AG08396 (cell line): ENCODE measurements at places on chromosomes 4 and X.

- DNase-seq: no peak
Measured at GRCh38 chr4:90943311-90943710, 816.1 kb downstream of the CCSER1 start.

- no peak for DNase-seq
Measured at GRCh38 chr4:68297137-68297536, 51.6 kb upstream of the TMPRSS11B start.

- DNase-seq: no peak
Measured at GRCh38 chrX:150085881-150086280, 147.6 kb upstream of the EOLA2 start.

DNA sequence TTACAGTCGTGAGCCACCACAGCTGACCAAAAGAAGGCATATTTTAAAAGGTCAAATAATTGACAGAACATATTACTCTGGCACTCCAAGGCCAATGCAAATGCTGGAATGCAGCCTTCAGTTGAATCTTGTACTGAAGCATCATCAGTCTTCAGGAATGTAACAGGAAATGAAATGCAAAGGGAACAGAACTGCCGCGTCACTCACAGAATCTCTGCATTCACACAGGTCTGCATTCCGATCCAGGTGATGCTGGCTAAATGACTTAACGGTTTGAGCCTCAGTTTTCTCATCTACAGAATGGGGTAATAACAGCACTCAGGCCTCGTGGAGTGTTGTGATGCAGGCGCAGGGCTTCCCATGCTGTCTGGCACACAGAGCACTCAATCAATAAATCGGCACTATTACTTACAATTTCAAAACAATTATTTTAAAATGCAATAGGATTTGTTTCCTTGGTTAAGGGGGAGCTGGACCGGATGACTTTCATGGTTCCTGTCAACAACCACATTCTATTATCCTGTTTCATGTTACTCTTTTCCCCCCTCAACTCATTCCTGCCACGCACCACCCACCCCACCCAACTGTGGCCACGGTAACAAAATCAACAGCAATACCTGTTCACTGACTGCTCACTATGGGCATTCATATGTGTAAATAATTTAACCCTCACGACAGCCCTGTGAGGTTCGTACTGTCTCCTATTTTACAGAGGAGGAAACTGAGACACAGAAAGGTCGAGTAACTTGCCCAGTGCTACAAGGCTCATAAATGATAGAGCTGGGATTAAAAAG is 32.4 kb downstream of the IGFBP7 start:
- no peak for DNase-seq

GRCh38 chr4:175823015-175823742 is 11.1 kb upstream of the GPM6A start:
- DNase-seq: no peak

DNA sequence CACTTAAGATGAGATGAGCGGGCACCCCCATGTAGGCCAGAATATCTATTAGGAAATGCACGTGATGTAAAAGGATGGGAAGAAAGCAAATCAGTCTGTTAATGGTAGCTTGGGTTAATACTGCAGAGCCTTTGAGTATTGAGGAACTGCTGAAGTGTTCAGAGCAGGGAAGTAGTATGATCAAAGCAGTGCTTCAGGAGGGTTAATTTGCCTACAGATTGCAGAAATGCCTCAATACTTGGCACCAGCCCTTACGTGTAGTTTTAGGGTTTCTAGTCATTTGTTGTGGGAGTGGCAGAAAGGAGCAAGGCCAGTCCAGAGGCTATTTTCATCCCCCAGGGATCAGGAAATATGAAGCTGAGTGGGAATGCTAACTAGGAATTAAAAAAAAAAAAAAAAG is 19.7 kb downstream of the ZFX start:
- no peak for DNase-seq

- no peak for DNase-seq
Measured at GRCh38 chr4:156695163-156695562, 276.4 kb downstream of the PDGFC start.

- no peak for DNase-seq
Measured at GRCh38 chr4:23305026-23305425, 584.8 kb downstream of the PPARGC1A start.

- no peak for DNase-seq
Measured at GRCh38 chr4:187075514-187075913, 351.9 kb upstream of the FAT1 start.

- no peak for DNase-seq
Measured at GRCh38 chrX:16144420-16144819, 21.1 kb downstream of the GRPR start.

DNA sequence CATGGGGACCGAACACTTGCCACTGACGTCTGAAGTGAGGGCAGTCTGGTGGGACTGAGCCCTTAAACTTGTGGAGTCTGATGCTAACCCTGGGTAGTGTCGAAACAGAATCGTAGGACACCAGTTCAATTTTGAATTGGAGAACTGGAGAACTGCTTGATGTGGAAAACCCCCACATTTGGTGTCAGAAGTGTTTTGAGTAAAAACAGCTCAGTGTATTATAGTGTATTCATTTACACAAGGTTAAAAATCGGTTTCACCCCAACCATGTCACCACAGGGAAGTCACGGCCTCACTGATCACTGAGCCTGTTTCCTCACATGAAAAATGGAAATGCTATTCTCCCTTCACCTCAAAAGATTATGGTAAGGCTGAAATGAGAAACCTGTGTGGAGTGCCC is 21.9 kb downstream of the PIN4 start:
- no peak for DNase-seq

DNA sequence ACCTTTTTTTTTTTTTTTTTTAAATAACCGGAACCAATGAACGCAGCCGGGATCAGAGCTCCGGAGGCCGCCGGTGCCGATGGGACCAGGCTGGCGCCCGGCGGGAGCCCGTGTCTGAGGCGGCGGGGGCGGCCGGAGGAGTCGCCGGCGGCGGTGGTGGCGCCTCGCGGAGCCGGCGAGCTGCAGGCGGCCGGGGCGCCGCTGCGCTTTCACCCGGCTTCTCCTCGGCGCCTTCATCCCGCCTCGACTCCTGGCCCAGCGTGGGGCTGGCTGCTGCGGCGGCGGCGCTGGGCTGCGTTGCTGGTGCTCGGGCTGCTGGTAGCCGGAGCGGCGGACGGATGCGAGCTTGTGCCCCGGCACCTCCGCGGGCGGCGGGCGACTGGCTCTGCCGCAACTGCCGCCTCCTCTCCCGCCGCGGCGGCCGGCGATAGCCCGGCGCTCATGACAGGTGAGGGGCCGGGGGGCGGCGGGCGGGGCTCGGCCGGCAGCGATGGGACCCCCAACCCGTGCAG is 337 bp downstream of the STIM2 start:
- peak; percentile 48 for DNase-seq

DNA sequence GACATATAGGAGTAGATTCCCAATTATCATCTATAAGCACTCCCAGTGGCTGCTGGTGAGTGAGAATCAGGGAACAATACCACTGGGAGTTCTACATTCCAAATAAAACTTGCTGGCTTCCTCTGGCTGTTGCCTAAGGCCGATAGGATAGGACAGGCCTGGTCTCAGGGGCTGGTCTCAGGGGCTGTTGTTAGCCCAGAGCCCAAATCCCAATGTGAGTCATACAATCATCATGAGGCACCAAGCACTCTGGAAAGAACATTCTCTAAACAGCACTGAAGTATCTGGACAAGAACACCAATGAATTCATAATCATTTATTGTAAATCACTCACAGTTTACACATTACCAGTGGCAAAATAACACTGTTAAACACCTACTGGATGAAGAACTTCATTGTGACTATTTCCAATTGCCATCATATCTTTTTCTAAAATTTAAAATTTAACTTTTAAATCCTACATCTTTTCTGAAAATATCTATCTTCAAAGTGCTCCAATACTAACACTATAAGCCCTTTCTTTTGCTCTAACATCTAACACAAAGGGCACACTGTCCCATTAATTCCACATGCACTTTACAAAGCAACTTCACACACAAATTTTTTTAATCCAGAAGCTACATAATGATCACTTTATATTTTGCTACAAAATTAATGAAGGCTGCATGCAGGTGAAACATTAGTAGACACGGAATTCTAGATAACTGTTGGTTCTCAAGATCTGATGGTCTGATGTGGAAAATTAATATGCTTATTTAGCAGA is 67.6 kb upstream of the TMEM150C start:
- DNase-seq: no peak

GRCh38 chr4:132334081-132334480 is 815.0 kb upstream of the PCDH10 start:
- no peak for DNase-seq

DNA sequence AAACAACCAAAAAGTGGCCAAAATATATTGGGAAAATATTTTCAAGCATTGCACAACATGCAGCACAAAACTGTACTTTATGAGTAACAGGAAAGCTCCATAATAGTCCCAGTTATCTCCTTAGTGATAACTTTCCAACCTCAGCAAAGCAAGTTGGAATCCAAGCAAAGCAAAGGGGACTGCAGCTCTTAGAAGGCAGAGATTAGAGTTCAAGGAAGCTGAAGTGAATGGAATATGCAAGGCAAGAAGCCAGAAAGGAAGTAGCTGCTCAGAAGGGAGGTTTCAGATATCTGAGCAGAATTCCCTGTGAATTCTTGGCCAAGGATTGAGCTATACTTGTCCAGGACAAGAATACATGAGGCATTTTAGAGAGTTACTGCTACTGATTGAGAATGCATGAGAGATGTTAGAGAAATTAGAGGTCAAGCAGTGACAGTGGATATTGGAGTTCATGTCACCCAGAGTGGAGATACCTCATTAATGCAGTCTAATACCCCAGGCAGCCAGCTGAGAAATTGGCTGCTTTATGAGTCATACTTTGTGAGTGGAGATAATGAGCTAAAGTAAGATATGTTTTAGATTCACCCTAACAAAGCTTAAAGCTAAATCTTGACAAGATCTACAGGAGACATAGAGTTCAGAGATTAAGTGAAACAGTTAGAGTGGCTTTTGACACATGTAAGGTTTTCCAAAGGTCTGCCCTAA is 102.8 kb downstream of the INPP4B start:
- peak; percentile 3 for DNase-seq

DNA sequence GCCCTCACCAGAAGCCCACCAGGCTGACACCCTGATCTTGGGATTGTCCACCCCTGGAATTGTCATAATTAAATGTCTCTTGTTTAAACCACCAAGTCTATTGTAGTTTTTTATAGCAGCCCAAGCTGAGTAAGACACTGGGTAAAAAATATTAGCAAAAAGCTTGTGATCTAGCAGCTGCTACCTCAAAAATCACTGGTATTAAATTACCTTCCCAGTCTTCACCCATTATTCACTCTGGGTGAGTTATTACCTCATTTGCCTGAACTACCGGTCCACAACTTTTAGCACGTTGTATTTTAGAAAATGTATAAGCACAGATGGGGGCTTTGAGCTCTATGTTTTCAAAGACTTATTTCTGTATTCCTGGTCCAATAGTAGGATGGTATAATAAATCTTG is 12.0 kb upstream of the TRIM61 start:
- DNase-seq: no peak

- peak; percentile 40 for DNase-seq
Measured at GRCh38 chr4:186104890-186105646, 564 bp downstream of the FAM149A start.

DNA sequence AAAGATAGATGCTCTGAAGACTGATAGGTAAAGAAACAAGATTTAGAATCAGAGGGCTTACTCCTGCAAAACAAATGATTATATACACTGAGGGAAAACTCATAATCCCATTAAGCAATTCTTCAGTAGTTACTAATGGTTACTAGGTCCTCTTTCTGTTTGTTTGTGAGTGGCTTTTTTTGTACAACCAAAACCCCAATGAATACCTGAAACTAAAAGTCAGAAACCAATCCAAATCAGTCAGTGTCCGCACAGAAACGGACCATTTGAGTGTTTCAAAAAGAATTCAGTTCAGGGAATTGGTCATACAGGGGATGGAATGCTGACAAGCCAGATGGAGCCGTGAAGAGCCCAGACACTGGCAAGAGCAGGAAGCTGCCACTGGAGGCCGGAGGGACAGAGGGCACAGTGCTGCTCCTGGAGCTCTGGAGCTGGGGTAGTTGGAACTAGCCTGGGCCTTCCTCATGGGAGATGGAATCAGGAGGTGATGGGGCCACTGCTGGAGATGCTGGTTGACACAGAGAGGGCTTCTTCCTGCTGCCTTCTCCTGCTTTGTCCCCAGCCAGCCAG is 31.9 kb downstream of the SETD7 start:
- peak; percentile 22 for DNase-seq

DNA sequence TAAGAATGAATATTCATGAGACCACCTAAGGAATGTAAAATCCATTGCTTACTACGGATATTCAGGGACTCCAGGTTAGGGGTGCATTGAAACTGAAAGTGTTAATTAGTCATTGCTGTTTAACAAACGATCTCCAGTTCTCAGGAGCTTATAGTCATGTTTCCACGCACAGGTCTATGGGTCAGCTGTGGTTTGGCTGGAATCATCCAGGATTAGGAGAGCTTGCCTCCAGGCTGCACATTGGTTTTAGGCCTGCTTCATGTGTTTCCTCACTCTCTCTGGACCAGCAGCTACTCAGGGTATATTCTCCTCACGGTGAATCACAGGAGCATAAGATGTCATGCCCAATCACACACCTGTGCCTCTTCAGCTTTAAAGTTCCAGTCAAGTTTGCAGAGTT is 98.9 kb downstream of the ATXN3L start:
- DNase-seq: peak; percentile 21

- no peak for DNase-seq
Measured at GRCh38 chrX:11666952-11667685, 1.4 kb upstream of the ARHGAP6 start.

DNA sequence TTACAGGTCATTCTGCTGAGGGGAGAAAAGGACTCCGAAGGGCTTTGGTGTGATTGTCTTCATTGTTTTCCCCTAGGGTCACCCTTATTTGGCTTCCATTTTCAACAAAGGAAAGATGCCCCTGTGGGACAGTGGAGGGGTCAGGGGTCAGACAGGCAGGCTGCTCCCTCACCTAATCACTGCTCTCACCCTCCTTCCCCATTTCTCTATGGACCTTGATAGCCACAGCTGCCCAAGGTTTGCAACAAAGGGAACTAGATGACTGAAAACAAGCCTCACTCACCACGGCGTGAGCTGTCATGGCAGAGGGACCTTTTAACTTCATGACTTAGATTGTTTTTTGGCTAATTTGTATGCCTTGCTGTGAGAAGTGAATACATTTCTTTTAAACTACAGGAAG is 40.7 kb downstream of the C4orf51 start:
- DNase-seq: no peak
